ENCODE measurements at places on chromosomes 12 and 14.

DNA sequence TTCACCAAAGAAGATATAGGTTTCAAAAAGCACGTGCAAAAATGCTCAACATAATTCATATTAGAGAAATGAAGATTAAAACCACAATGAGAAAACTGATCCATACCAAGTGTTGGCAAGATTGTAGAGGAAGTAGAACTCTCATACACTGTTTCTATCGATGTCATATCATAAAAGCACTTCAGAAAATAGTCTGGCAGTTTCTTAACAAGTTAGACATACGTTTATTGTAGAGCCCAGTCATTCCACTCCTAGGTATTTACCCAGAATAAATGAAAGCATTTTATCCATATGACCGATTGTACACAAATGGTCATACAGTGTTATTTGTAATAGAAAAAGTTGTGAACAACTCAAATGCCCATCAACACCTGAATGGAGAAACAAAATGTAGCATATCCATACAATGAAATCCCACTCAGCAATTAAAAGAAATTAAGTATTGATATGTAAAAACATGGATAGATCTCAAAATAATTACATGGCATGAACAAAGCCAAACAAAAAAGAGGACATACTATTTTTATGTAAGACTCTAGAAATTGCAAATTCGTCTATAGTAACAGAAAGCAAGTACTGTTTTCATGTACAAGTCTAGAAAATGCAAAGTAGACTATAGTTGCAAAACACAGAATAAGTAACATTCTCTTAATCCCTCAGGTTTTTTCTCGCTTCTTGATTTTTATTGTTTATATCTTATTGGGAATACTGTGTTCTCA, 41.0 kb downstream of the USP15 start:
- DNase-seq = no peak

DNA sequence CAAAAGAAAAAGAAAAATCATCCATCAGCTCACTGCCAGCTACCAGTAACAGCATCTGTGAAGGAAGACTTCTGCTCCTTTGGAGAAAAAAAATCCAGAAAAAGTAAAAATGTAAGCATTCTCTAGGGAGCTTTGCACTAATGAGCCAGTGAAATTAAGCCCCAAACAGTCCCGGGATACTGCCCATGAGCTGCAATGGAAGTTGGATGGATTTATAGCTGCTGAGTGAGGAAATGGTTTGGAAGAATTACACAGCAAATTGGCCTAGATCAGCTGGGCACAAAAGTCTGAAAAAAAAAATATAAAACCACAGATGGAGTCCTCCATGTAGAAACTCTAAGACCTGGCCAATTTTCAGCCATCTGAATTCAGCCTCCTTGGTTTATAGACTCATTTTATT, 462.9 kb upstream of the USP15 start:
- DNase-seq = no peak

- DNase-seq = no peak
Observed at GRCh38 chr14:104712881-104713734, 10.9 kb upstream of the ADSS1 start.

DNA sequence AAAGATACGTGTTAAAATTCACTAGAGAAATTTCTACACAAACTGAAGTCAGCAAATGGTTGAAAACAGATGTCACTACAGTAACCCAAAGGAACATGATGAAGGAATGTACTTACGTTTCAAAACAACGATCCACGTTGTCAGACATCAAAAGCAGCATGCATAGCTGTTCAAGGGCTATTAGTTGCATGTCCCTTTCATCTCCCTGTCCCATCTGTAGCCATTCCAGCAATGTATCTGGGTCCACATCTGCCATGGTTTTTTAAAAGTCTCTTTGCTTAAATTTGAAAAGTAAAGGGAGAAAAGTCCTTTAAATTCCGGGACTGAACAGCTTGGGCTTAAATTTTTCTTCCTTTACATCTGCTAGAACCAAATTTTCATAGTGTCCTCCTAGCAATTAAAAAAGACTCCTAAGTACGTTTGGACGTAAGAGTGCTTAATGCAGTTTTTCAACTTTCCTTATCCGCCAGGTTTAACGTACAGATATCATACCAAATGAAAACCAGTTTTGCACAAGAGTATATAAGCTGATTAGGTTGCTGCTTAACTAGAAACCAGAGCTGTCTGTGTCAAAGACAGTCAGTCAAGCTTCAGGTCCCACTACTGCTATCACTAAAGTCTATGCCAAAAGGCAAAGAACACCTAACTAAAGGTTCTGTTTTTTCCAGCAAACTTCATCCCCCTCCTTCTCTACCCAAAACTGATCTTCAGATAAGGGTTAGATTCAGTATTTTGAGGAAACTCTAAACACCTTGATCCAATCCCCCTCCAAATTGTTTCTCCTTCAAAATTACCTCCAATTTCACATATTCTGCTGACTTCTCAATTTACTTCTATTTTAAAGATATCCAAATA, 1.7 kb downstream of the HECTD1 start:
- DNase-seq = peak; percentile 17

GRCh38 chr14:81412779-81413178, 12.7 kb upstream of the STON2 start:
- DNase-seq = no peak

Data from HEK293T (cell line).